ENCODE measurements at places on chromosomes 13 and 19. TPM values are rescaled to one million over a fixed set of nuclear protein-coding genes. Genes with fewer than 3 reads are reported as not detected.

- DNase-seq = no peak
Observed at GRCh38 chr13:40235160-40235796, 431.2 kb downstream of the FOXO1 start.

DNA sequence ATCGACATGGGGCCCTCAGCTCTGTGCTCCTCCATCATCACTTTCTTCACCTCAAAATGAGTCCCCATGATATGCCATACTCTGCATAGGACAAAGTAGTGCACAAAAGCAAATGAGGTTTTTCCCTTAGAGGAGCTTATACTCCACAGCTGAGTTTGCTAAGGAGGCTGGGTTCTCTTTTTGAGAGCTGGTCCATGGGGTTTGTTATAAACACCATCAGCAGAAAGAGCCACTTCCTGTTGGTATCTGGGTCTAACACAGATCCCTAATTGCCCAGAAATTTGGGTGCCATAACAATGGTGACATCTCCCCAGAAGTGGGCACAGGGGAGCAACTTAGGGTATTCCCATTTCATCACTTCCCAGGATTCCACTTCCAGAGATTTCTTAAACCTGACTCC is 395.7 kb downstream of the FOXO1 start:
- DNase-seq = no peak

- DNase-seq = no peak
Observed at GRCh38 chr13:32010136-32010535, 21.4 kb upstream of the FRY start.

TNFSF9 gene
- polyA plus RNA-seq = 0.26 TPM

CCDC122 gene
- polyA plus RNA-seq = 10.5 TPM

- DNase-seq = no peak
Observed at GRCh38 chr19:17886515-17886914, 14.8 kb downstream of the SLC5A5 start.

DNA sequence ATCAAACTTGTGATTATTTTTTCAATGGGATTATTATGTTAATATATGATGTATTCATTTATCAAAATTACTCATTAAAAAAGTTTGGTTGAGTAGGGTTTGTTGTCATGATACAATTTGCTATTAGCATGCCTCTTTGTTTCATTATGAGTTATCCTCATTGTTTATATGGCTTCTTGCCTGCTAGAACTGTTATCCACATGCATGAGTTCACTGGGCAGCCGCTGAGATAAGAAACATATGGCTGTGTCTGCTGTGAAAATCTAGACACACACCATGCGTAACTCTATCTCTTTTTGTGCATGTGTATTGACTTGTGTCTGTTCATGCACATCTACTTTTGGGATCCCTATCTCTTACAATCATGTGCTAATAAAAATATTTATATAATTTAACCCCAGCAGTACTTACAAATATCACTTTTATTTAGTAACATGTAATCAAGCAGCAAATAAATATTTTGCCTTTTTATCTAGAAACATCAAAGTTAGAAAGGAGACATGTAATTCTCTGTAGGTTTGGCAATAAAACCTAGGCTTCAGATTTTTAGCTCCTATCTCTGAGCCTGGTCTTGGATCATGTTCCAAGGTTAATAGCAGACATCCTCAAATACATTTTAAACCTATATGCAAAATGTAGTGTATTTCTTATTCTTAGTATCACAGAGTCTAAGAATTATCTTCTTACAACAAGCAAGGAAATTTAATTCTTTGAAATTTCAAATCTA is 11.2 kb upstream of the KLF12 start:
- peak; percentile 79 for DNase-seq

DNA sequence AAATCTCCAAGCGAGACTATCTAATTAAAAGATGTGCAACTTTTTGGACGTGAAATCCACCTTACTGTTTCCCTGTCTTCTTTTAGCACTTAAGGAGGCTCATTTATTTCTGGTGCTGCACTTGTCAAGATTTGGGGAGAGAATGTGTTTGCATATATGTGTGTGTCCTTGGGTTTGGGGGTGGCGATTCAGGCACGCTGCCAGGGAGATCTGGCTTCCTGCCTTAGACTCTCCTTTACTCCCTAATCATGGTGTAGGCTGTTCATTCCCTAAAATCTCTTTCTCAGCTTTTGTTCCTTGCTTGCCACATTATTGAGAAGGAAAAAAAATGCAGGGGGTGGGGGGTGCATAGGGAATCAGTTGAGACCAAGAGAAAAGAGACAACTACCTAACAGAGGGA is 271.2 kb downstream of the DCLK1 start:
- no peak for DNase-seq

DNA sequence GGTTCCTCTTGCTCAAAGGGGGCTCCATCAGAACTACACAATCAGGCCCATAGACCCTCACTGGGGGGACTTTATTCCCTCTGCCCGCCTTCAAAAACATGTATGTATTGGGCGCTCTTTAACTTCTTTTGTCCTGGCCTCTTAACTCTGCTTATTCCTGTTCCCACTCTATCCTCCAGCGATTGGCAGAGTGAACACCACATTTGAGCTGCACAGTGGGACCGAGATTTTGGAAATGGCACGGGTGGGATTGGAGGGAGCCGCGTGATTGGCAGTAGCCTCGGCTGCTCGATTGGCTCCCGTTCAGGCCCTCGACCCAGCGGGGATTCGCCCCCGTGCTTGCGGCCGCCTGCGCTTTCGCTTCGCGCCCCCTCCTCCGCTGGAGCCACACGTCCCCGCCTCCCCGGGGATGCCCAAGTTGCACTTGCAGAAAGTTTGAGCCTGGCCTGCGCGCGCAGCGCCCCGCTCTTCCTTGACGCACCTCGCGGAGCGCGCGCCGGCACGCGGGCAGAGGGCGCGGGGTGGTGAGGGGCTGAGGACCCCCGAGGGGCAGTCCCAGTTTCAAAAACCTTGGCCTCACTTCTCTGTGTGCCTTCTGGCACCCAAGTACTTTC is at the start of gene ZIC5:
Gene ZIC5, minus strand, starts transcription at position 192 of the 614 bp plus-strand sequence. Its CDS starts 164 bp downstream, at position 28.
- DNase-seq = no peak

GRCh38 chr13:75263741-75264407 is 218.1 kb downstream of the TBC1D4 start:
- no peak for DNase-seq

DNA sequence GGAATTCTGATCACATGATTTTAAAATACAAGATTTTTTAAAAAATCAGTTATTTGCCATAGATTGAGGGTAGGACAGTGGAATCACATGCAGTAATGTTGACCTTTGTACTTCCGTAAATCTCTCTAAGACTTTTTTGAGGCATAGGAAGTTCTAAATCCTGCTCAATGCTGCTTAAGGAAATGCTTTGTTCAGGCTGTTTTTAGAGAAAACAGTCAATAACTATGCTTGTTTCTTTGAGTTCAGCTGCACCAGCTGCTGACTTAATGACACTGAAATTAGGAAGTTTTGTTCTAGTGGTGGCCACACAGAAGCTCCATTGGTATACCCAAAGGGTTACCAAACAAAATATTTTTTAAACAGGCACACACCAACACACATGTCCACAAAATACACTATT is 60.9 kb downstream of the KLF12 start:
- DNase-seq = no peak

- peak; percentile 18 for DNase-seq
Observed at GRCh38 chr13:58767566-58767965, 1136.0 kb downstream of the PCDH17 start.

DNA sequence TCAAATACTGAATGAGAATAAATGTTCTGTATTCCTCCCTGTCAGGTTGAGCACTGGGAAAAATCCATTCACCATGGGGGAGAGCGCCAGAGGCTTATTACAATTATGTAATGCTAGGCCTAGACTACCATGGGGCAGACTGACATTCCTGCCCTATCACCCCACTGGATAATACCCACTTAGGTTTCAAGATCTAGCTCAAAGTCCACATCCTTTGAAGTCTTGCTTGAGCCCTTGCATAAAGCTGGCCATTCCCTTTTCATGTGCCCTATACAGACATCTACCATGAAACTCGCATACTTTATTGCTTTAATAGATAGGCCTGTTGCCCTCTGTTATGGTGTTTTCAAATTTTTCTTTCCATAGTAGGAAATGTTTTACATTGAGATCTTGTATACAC is 149.3 kb downstream of the RGCC start:
- DNase-seq = no peak

DNA sequence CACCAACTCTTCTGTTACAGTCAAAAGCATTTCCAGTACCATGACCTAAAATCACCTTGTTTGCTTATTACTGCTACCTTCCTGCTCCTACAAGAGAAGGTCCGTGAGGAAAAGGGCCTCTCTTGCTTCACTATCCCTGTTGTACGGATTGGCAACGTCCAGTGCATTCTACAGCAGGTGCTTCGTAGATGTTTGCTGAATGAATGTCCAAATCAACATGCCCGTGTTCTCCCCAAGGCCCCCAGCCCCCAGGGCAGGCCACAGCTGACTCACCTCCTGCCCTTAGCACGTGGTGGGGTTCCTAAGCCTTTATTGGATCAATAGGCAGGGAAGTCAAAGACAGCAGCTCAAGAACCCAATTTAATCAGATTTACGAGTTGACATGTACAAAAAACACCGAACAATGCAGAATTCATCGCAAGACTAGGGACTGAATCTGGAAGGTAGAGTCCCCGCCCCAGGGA is 5.5 kb upstream of the NAPA start:
- no peak for DNase-seq

GRCh38 chr13:112171570-112171965 is 104.6 kb downstream of the SOX1 start:
- DNase-seq = no peak

- DNase-seq = no peak
Observed at GRCh38 chr19:14677464-14677863, 2.8 kb upstream of the ADGRE3 start.

DNA sequence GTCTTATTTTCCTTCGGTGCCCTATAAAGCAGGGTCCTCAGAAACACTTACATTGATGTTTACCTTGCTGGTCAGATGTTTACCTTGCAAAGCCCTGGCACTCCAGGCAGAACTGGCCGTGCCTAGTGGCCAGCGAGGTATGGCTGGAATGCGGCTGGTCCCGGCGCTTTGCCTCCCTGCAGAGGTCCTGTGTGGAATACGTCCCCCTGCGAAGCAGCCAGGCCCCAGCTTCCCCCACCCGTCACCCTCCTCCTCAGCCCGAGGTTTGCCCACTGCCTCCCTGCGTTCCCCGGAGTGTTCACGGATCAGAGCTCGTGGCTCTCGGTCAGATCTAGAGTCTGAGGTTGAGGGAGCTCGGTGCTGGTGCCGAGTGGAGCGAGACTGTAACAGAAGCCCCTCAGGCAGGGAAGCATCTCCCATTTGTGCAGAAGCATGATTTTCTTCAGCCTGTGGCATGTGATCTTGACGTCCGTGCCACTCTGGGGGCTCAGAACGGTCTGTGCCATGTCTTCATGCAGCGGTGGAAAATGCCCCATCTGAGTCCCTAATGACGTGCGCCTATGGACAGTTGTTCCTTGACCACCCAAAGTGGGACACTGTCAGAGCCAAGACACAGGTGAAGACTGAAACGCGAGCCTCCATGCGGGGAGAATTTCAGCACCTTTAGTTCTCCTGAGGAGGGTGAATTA is 54.8 kb upstream of the SOX1 start:
- DNase-seq = peak; percentile 55

DNA sequence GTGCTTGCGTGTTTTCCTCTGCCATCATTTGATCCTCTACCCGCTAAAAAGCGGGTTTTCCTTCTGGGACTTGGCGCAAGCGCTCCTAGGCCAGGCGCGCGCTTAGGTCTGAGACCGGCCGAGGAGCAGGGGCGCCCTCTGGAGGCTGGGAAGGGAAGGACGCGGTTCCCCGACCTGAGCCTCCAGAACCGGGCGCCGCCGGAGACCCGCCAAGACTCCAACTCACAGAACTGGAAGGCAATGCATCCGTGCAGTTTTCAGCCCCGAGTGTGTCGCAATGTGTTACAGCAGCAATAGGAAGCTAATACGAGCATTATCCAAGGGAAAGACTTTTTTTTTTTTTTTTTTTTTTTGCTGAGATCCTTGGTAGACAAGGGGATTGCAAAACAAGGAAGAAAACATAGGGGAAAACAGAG is 190.9 kb downstream of the COL4A1 start:
- DNase-seq = no peak

C1QTNF9B gene
- polyA plus RNA-seq = 0.87 TPM

DNA sequence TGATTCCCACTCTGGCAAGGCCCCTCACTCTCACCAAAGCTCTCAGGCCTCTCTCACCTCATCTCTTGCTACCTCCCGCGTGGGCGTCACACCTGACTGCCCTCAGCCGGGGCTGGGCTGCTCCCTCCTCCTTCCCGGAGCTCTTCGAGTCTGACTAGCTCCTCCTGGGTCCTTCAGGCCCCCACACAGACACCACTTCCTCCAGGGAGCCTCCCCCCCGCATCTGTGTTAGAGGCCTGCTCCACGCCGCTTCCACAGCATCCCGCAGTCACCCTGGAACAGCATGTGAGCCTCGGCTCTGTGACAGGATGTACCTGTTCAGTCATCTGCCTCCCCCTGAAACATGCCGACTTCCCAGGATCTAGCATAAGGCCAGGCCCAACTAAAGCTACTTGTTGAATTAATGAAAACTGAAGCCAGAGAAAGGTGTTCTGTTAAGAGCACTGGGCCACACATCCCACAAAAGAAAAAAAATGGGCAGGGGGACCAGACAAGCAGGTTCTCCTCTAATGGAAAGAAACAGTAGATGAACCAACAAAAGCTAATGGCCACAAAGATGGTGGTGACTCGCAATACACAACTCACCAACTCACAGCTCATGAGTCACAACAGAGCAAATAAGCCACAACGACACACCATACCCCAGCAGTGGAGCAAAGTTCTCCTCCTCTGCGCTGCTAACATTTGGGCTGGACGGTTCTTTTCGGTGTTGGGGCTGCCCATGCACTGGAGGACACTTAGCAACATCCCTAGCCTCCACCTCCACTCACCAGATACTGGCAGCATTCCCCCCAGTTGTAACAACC is 3.0 kb downstream of the PPP6R1 start:
- DNase-seq = no peak

IFT88 gene
- polyA plus RNA-seq = 35.8 TPM

ARHGEF1 gene
- 50.7 TPM for polyA plus RNA-seq

- DNase-seq = no peak
Observed at GRCh38 chr13:89310943-89311672, 1639.9 kb downstream of the SLITRK5 start.

DNA sequence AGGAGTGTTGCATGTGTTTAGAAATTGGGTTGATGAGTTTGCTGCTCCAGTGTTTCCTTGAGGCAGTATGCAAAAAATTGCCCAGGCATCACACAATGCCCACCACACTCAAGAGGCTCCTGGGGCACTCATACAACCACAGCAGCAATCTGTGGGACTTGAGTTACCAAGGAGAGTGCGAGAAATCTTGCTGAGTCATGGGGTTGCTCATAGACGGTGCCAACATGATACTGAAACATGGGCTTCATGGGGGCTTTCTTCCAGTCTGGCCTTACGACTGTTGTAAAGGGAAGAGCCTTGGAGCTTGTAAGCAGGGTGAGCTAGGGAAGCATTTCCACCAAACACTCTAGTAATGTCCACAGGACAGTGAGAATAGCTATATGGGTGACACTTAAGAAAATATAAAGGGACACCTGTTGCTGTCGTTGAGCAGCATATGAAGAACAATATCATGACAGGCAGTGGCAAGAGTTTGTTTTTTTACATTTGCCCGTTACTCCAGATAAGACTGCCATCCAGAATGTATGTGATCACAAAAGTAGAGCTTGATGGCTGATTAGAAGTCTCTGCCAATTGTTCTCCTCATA is 1237.4 kb downstream of the UQCRFS1 start:
- DNase-seq = no peak
